ENCODE measurements at places on chromosomes 13 and 19.

DNA sequence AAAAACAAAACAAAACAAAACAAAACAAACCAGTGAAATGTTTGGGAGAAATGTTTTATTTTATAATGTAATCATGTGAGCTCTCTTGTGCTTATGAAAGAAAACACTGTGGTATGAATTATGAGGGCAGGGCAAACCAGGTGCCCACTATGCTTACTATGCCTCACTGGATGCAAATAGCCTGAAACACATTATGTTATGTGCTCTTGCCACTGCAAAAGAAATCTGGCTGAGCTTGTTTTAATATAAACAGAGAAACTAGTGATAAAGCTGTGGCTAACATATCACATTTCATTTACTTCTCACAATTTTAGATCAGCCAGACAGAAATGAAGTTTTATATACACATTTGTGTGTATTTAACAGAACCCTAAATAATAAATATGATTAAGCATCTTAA lies 8.7 kb upstream of the NBEA start:
- no peak for DNase-seq

DNA sequence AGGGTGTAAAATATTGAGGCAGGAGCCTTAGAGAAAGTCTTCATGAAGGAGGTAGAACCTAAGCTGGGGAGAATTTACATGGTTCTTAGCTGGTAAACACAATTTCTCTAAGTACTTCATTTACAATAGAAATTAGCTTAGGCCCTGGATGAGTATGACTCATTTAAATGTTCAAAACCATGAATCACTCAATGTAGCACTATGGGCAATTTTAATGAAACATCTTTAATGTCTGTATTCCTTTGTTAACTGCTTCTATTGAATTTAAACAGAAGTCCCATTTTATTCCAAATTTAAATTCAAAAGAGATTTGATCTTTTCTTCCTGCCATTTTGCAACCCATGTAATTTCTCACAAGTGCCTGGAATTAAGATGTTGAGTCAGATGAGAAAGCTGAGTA lies 252.1 kb downstream of the RFC3 start:
- DNase-seq, result no peak

- DNase-seq, result no peak
Observed at GRCh38 chr13:41562083-41562482, 104.7 kb downstream of the RGCC start.

DNA sequence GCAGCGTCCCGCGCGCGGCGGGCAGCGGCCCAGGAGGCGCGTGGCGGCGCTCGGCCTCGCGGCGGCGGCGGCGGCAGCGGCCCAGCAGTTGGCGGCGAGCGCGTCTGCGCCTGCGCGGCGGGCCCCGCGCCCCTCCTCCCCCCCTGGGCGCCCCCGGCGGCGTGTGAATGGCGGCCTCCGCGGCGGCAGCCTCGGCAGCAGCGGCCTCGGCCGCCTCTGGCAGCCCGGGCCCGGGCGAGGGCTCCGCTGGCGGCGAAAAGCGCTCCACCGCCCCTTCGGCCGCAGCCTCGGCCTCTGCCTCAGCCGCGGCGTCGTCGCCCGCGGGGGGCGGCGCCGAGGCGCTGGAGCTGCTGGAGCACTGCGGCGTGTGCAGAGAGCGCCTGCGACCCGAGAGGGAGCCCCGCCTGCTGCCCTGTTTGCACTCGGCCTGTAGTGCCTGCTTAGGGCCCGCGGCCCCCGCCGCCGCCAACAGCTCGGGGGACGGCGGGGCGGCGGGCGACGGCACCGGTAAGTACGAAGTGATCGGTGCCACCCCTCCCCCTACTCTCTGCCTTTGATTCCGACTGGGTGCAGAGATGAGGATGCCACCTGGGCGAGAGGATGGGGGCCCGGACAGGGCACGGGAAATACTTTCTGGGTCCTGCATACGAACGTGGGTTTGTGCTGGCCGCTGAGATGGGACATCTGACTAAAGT lies 874 bp downstream of the TRIM28 start:
- no peak for DNase-seq

- no peak for DNase-seq
Observed at GRCh38 chr19:29378126-29378525, 147.7 kb upstream of the VSTM2B start.

Measured in H1 (cell line).